ENCODE measurements at places on chromosomes 6 and 20.

DNA sequence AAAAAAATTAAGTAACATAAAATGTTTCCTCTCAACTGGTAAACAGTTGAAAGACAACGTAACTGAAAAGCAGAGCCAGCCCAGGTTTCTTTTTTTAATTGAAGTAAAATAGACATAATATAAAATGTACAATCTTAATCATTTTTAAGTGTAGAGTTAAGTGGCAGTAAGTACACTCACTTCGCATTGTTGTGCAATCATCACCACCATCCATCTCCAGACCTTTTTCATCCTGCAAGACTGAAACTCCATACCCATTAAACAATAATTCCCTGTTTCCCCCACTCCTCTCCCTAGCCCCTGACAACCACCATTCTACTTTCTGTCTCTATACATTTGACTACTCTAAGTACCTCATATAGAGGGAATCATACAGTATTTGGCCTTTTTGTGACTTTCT is 395.7 kb downstream of the RNGTT start:
- no peak for DNase-seq

DNA sequence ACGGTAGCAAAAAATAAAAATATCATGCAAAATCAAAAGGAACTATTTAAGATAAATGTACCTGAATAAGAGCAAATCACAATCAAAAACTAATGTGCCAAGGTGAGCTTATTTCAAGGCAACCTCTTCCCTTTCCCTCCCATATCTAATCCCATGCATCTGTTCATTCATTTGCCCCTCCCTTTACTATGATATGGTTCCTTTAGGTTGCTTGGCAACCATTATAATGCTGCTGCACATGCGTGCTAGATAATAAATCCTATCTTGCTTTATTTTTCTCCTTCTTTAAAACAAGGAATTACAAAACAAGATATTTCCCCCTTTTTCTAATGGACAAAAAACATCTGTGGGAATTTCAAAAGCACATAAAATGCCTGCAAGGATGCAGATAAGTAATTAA is 318.2 kb upstream of the POU3F2 start:
- DNase-seq, result no peak

GRCh38 chr6:38976801-38977500 is 71.6 kb upstream of the GLP1R start:
- DNase-seq, result no peak

DNA sequence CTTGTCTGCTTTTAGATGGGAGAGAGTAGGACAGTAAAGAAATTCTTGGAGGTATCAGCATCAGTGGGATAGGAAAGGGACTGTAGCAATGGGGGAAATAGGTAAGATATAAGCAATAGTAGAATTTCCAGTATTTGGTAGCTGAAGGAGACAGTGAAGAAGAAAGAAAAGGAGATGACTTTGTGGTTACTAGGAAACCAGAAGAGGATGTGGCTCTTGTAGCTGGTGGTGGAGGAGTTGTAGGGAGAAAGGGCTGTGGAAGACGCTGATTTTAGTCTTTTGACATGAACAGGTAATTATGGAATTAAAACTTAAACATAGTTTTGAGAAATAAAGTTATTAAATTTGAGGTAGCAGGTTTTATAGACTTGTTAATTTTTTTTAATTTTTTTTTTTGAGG is 26.1 kb downstream of the SH3BGRL2 start:
- no peak for DNase-seq

- no peak for DNase-seq
Observed at GRCh38 chr6:35063701-35064280, 77.3 kb downstream of the TCP11 start.

GRCh38 chr6:52518279-52518945 is 58.4 kb downstream of the TRAM2 start:
- DNase-seq, result no peak

GRCh38 chr6:26129656-26130055 is 42.4 kb downstream of the HFE start:
- DNase-seq, result no peak

GRCh38 chr6:137214931-137215330 is 4.3 kb downstream of the IFNGR1 start:
- no peak for DNase-seq

GRCh38 chr6:105326216-105326615 is 76.7 kb downstream of the PREP start:
- DNase-seq, result no peak

GRCh38 chr20:9919271-9920014 is 80.6 kb upstream of the PAK5 start:
- no peak for DNase-seq

DNA sequence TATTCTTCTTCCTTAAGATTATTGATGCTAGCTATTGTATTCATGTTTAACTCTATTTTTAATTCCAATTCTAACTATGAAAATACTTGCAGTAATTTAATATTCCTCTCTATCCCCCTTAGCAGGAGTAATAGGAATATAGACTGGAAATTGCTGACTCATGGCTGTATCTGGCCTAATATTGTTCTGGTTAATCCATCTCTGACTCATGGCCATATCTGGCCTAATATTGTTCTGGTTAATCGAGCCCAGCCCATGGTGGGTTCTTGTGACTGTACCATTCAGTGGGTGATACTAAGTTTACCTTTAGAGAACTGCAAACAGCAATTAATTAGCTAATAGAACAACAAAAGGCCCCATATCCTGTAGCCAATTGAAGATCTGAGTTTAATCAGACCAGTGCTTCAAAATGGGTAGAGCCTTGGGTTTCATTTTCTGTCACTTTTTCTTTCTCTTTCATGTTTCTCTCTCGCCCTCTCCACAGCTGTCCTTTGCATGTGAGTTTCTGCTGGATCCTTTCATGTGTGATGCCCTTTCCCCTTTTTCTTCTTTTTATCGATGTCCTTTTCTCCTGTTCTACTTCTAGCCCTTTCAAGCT is 50.6 kb downstream of the SLC22A3 start:
- DNase-seq, result no peak

- no peak for DNase-seq
Observed at GRCh38 chr6:22467645-22468044, 101.7 kb upstream of the HDGFL1 start.

DNA sequence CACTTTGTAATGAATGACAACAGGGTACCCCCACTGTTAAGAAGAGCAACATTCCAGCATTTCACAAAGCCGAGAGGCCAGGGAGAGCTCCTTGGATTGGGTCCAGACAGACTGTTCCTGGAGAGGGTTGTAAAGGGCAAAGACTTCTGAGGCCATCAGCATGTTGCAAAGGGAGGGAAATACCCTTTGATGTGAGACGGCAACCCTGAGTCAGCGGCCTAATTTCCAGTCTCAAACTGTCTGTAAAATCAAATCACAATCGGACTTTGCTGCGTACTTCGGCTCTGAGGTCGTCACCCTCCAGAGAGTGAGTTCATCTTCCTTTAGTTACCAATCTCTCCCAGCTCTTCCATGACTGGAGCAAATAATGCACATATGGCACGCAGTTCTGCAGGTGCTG is 101.0 kb upstream of the DTNBP1 start:
- DNase-seq, result peak; percentile 36

DNA sequence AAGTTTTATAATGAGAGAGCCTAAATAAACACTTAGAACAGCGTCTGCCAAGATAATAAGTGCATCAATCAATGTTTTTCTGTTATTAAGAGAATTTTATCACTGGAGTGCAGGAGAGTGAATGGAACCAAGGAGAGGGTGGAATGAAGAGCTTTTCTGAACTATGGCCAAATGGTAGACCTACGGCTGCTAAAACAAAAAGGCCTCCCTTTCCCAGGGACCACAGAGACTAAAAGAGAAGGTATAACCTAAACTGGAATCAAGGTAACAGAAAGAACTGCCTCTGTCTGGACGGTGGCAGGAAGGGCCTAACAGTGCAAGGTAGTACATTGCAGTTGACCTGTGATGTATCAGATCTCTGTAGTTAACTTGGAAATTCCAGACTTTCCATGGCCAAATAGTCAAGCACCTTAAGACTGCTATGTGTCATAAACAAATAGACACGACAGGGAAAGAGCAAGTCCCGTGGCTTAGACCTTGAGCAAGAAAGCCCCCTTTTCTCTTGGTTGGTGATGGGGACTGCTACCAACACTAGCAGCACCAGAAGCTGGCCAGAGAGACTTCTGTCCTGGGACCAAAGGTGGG is 5.5 kb downstream of the CNKSR3 start:
- DNase-seq, result no peak

DNA sequence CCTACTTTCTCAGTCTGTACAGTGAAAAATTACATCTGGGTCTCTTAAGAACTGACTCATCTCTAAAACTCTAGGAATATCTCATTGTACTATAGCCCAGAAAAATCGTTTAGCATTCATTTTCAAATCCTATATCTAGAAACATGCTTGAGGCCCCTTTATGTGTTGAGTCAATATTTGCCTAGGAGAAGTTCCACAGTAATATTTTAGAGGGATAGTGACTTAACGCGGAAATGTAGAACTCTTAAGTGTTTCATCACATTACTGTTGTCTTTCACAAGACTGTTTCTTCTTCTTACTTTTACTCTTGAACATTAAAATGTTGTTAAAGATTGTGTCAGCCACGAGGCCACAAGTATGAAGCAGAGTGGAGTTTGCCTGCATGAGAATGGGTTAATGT is 23.0 kb upstream of the MYLIP start:
- no peak for DNase-seq

GRCh38 chr20:45111799-45112471 is 3.0 kb downstream of the WFDC5 start:
- DNase-seq, result peak; percentile 37

DNA sequence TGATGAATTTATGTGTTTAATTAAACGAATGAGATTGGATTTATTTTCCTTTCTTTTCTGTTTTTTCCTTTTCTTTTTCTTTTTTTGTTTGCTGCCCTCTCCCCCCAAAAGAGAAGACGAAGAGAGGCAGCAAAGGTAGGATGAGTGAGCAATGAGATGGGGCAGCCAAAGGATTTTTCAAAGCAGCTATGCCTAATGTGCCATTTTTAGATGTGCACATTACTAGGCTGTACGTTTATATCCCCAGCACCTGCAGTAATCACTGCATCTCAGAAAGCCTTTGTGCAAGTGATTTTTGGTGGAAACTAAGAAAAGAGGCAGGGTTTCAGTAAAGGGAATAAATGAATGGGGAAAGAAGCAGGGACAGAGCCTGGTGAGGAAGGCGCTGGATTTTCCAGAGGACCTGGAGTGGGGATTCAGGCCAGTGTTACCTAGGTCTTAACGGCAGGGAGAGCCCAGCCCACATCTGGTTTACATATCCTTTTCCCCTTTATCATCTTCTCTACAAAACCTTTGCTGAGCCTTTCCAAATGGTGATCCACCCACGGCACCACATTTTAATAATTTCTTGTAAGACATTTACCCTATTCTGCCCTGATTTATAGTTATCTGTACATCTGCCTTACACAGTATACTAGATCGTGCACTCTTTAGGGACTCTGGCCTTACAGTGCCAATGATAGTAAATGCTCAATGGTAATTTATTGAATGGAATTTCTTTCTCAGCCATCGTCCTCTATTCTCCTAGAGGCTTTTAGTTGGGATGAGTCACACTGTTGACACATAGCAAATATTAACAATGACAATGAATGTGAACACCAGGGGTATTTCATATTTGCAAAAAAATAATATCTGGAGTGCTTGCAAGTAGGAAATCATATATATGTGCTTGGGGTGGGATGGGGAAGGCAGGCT is 38.3 kb upstream of the ATXN1 start:
- DNase-seq, result no peak

- DNase-seq, result peak; percentile 0
Observed at GRCh38 chr20:25277941-25278521, 30.1 kb downstream of the PYGB start.

GRCh38 chr6:24517659-24518543 is 23.1 kb downstream of the ALDH5A1 start:
- no peak for DNase-seq

DNA sequence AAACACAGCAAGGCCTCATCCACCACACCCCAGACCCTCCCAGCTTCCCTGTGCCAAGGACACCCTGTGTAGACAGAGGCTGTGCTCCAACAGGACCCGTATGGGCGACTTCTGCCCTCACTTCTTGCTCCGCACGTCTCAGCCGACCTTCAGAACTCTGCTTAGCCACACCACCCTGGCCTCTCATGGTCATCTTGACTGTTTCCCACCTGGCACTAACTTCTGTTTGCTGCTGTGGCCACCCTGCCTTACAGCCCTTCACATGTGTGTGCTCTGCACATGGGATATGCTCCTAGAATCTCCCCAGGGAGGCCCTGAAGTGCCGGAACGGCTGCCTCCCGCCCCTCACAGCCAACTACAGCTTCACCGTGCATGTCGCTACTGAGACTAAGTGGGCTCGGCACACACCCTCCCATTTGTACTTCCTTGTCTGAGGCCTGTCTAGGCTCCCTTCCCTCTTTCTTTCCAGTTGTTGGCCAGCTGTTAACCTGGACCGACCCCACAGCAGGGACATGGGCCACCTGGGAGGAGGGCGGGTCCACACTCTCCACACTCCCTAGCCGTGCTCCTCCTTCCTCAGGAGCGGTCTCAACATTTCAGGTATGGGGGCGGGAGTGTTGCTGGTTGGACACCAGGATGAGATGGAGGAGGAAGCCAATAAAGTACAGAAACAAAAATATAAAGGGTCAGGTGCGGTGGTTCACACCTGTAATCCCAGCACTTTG is 69.6 kb downstream of the PYGB start:
- no peak for DNase-seq

DNA sequence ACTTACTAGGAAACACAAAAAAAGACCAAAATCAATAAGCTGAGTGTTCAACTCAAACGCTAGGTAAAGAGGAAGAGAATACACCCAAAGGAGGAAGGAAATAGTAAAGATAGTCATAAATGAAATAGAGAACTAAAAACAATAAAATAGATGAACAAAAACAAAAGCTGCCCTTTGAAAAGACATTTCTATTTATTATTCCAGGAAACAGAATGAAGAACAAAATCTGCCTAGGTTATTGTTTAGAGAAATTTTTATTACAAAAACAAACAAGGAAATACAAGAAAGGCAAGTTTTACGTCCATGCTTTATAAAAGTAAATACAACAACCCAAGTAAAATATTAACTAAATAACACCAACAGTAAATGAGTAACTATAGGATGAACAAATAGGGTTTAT is 20.1 kb downstream of the HLA-DMB start:
- no peak for DNase-seq

DNA sequence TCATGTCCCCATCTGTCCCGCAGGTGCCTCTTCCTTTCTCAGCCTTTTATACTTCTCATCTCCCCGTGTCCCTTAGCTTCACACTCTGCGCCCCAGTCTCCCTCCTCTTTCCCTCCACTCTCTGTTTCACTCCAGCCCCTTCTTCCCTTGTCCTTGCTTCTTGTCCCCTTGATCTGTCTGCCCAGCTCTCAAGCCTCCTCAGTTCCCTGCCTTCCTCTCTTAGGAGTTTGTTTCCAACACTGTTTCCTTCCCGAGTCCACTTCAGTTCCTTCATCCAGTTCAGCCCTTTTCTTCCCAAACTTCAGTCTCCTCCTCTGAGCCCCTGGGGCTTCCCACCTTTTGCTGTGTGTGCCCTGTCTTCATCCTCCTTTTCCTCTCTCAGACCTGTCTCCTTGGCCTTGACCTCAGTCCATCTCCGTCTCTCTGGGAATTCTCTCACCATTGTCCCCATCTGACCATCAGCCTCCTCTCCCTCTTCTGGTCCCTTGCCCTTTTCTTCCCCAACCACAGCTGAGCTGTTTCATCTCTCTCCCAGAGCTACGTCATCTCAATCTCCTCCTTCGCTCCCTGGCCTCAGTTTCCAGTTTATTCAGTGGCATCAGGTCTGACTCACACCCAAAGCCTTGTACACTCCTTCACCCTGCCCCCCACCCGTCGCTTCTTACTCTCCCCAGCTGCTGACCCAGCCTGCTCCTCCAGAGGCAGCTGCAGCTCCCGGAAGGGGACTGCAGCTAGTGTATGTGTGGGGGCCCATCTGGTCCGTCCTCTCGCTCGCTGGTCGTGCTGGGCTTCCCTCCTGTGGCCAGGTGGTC is 2.7 kb upstream of the DDR1 start:
- DNase-seq, result no peak

- DNase-seq, result peak; percentile 73
Observed at GRCh38 chr6:125995972-125996580, 9.7 kb downstream of the TRMT11 start.

Data from stimulated activated CD4-positive, alpha-beta T cell treated with anti-CD3 and anti-CD28 coated beads, Interleukin-15, amount 100 ng/mL, for 24 hours (primary cell).